ENCODE measurements at places on chromosomes 13 and 19.

DNA sequence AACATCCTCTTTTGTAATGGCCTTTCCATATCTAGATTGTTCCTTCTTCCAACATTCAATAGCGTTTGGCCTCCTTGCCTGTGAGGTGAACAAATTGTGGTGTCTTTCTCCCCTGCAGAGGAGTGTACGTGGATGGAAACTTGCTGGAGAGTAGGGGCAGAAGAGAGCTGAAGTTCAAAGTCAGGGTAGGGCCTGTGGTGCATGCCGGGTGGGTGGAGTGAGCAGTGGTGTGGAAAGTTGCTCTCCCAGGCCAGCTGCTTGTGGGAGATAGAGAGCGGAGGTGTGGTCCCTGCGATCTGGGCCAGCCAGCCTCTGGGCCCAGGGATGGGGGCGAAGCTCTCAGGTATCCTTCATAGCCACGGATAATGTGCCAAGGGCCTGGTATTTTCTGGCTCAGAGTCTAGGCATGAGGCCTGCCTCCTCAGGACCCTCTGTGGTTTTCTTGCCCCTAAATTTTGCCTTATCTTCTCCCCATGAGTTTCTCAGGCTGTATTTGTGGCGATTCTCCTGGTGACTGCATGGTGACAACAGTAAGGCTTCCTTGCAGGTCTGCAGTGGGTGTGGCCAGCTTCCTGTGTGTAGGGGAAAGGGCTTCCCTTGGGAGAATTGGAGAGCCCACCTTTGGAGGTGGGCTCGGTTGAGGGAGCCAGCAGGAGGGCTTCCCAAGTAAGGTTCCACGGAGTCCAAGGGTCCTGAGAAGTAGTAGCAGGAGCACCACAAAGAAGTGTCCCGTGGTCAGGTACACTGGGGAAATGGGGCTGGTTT, 6.7 kb downstream of the RGCC start:
- DNase-seq, result no peak

GRCh38 chr19:51417810-51418157, 342 bp upstream of the SIGLEC10 start:
- DNase-seq, result no peak

- no peak for DNase-seq
These were observed 16.9 kb downstream of the PEX11G start for GRCh38 chr19:7471696-7472615.

GRCh38 chr13:106701771-106702341, 133.9 kb upstream of the ARGLU1 start:
- DNase-seq, result no peak

- DNase-seq, result no peak
These were observed 50.8 kb upstream of the XPO4 start for GRCh38 chr13:20953245-20953931.

- DNase-seq, result no peak
These were observed 6.2 kb downstream of the ARID3A start for GRCh38 chr19:931860-932647.

GRCh38 chr13:30332456-30333143, 25.2 kb upstream of the KATNAL1 start:
- no peak for DNase-seq
